Fibroblast of lung (primary cell): ENCODE measurements at places on chromosomes 7 and 10.

GRCh38 chr10:130234171-130234965 is 98.2 kb downstream of the GLRX3 start:
- DNase-seq = no peak

DNA sequence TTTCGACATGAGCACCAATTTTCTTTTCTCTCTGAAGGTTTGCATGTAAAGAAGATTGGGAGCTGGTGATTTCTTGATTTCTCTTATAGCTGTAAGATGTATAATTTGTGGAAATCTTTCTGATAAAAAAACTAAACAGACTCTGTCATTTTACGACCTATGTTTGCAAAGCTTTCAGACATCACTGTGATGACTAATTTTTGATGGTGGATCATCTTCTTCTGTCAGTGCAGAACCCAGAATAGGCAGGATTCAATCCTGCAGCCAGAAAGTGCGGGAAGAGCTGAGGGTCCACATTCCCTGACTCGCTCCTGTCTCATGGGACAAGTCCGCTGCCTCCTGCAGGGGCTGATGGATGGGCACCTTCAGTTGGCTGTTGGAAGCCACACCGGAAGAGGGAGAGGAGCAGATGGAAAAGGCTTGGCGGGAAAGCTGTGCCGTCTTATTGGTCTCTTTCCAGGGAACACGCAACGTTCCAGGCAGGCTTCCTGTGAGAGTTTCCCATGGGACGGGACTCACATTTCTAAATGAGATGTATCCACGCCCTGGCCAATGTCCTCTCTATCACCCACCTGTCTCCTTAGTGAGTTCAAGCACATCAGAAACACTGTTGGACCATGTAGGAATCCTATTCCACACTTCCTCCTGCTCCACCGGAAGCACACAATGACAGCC is 186.9 kb downstream of the PRPF18 start:
- no peak for DNase-seq

GRCh38 chr10:121900443-121901174 is 27.2 kb downstream of the ATE1 start:
- peak; percentile 82 for DNase-seq

DNA sequence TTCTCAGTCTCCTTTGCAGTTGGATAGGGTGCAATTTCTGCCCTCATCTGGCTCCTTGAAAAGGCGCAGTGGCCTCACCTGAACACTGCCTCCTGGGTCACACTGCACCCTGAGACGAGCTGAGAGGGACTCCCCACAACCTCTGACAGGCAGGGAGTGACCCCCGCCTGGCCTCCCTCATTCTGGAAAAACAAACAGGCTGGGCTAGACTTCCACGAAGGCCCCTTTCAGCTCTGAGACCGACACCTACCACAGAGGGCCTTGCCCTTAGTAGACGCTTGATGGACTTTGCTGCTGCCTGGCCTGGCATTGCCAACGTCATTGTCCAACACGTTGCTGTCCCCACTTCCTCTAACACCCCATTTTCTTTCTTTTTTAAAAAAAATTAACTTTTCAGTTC is 8.6 kb downstream of the FAM241B start:
- no peak for DNase-seq

GRCh38 chr10:48769706-48770435 is 85.2 kb downstream of the WDFY4 start:
- DNase-seq = no peak

- peak; percentile 65 for DNase-seq
These were observed 67.6 kb upstream of the CTNNA3 start for GRCh38 chr10:67763499-67764011.

DNA sequence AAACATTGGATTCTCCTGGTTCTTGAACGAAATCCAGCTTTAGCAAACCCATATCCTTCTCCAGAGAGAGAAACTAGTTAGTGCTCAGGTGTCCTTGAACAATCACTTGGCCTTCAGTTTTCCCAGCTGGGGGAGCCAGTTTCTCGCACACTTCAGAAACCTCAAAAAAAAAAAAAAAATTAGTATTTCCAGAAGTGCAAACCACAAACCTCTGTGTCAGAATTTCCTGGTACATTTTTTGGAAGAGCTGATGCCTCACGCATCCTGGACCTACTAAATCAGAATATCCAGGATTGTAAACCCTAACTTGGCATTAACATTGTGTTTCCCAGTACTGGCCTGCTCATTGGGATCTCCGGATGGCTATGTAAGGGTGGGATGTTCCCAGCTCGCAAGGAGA is 143.4 kb upstream of the EGR2 start:
- peak; percentile 84 for DNase-seq

DNA sequence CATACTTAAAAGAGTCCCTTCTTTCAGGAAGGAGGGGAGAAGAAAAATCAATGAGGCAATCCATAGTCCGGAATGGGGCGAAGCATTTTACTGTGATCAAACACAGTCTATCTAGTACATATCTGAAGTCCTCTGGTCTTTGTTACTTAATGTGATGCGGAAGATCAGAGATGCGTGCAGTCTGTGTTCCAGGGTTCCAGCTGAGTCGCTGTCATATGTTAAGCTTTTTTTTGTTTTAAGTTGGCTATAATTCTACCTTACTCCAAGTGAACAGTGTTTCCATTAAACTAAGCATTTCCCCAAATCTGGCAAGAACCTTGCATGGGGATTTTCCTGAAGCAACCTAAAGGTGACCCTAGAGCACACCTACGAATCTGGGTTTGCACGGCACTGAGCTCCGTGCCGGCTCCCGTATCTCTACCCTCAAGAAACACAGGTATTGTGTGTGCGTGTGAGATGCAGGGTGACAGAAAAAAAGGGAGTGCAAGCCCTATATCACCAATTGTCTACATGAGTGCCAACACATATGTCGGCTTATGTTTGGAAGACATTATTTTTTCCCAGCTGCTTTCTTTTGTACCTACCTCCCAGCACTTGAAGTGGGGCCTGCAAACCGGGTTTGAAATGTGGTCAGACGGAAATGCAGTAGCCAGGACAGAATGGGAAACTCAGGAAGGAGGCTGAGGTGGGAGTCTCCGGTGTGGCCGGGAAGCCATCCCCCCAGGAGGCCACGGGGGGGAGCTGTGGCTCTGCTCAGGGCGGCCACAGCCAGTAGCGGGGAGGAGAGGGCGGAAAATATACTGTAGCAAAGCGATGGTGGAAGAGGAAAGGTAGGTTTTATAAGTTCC is 435.8 kb upstream of the MGMT start:
- DNase-seq = peak; percentile 0

DNA sequence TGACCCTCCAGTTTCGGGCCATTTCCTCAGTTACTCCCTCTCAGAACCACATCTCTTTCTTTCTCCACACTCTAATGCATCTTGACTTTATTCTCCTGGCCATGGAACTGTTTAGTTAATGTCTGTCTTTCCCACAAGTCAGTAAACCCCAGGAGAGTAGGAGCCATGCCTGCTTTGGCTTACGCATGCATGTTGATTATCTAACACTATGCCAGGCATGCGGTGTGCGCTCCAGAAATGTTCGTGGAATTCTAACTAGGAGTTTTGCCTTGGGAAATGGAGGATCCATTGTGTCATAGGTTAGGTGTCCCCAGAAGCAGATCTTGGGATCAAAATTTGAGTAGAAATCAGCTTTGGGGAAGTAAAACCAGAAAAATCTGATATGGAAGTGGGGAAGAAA is 308.9 kb downstream of the GRID1 start:
- DNase-seq = no peak

DNA sequence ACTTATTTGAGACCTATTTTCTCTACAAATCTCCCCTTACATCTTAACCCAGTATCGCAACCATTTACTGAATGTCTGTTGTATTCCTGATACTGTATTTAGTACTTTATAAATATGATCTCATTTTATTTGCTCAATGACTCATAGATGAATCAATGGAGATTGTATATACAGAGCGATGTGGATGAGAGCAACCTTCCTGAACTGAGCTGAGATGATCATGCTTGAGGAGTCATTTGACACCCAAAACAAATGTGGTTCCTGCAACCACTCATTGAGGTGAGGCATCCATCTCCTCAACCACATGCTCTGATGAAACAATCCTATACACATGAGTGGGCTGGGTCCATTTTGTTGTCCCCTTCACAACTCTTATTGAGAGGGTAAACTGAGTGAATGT is 250.0 kb downstream of the CDC14C start:
- no peak for DNase-seq

GRCh38 chr7:55156919-55157763 is 138.3 kb downstream of the EGFR start:
- no peak for DNase-seq

DNA sequence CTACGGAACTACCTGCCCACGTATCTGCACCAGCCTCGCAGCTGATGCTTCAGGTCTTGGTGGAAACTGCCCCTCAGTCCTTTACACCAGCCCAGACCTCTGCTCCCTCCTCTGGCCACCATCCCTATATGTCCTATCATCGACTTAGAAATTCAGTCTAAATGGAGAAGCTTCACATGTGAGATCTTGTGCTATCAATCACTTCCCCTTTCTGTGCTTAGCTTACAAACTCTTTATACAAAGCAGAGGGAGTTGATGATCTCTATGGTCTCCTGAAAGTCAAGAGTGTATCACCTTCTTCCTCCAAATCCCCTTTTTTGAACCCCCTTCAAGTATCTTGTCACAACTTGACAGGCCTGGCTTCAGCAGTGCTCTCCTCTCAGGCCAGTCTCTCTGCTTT is 30.7 kb downstream of the ZNF777 start:
- DNase-seq = no peak

DNA sequence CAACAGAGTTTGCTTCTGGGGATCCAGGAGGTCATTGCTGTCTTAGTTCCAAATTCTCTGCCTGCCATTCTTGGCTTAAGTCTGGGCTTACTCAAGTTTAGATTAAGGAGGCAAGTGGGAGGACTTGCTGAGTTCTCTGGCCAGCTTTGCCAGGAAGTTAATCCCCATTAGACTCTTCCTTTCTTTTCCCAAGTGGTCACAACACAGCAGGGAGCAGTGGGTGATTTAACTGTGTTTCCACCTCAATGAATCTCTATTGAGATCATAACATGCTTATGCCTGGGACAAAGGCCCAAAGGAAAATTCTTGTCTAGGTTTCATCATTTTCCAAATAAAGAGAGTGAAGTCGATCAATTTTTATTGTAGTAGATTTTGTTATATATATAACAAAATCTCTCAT is 1159.6 kb downstream of the SORCS3 start:
- DNase-seq = peak; percentile 43

GRCh38 chr10:22049635-22050034 is 46.1 kb upstream of the DNAJC1 start:
- no peak for DNase-seq

- DNase-seq = no peak
These were observed 167.6 kb downstream of the OTUD1 start for GRCh38 chr10:23606456-23606855.

DNA sequence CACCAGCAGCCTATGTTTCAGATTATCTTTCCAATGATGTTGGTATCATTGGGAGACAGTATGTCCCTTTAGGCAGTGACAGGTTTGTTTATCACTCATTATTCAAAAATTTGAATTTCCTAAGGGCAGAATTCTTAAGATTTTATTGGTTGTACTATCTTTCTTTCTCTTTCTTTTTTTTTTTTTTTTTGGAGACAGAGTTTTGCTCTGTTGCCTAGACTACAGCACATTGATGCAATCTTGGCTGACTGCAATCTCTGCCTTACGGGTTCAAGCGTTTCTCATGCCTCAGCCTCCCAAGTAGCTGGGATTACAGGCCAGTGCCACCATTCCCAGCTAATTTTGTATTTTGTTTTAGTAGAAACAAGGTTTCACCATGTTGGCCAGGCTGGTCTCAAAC is 111.2 kb downstream of the PON1 start:
- DNase-seq = no peak

- DNase-seq = peak; percentile 84
These were observed 145.4 kb upstream of the ASAH2 start for GRCh38 chr10:50396491-50397311.

GRCh38 chr10:11655836-11656235 is 44.4 kb upstream of the USP6NL start:
- DNase-seq = peak; percentile 6

- DNase-seq = no peak
These were observed 494.2 kb upstream of the GALNT17 start for GRCh38 chr7:70637726-70638125.

DNA sequence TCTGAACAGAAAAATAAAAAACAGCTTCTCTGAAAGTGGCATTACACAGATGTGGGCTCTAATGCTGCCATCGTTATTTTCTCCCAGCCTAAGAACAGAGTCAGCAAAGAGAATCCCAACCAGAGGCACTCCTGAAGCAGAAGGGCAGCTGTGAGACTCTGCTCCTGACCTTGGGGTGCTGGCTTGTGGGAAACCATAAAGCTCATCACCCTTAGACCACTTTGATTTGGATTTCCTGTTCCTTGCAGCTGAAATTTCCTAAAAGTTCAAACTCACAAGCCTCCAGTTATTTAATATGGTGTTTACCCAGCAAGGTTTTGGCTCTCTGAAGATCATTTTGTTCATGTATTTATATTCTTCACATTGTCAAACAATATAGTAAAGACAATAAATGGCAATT is 814.8 kb downstream of the TNS3 start:
- DNase-seq = no peak

DNA sequence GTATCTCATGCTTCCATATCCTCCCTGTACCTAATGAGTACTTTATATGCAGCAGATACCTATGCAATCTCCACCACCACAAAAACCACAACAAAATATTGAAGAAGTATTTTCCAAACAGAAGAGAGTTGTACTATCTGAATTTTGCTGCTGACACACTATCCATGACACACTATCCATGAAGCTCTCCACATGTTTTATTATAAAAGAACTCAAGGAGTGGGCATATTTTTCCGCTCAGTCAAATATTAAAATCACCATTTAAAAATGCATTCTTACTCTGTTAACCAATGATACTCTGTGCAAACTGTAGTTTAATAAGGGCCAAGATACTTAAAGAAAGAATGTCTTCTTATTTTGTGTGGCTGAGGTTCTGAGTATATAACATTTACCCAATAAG is 2.8 kb downstream of the BET1 start:
- DNase-seq = no peak

- DNase-seq = no peak
These were observed 34.5 kb upstream of the TTYH3 start for GRCh38 chr7:2597273-2597640.

- peak; percentile 75 for DNase-seq
These were observed 24.3 kb downstream of the HTRA1 start for GRCh38 chr10:122485670-122486069.

DNA sequence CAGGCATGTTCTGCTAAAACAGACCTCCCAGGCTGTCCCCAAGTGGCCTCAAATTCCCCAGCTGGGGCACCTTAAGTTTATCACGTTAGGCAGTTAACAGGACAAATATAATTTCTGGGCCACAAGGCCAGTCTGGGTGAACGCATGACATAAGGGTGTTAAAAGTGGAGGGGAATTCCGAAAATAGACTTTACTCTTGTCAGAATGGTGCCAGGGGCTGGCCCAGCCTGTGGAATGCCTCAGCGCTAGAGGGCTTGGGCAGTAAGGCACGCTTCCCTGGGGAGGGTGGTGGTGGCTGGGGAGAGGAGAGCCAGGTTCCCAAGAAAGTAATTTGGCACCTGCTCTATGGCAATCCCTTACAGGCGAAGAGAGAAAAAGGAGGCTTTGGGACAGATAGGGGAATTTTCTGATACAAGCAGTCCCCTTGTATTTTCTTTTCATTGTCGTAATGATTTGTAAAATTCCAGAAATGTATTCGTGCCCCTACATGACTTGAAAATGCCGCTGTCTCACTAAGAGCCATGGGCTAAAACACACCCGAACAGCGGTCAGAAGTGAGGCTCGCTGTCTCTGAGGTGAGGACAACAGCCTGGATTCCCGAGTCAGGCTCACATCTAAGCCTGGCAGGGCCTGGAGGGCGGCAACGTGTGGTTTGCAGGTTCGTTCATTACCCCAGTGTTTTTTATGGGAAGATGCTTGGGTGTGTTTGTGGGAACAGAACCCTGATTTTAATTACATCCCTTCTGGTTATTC is 463.2 kb upstream of the GALNT17 start:
- DNase-seq = no peak

GRCh38 chr7:4093483-4093882 is 588.6 kb upstream of the FOXK1 start:
- no peak for DNase-seq
